ENCODE measurements at places on chromosomes 2 and 18. TPM values are rescaled to one million over a fixed set of nuclear protein-coding genes. Genes with fewer than 3 reads are reported as not detected.

The SERTAD2 gene
- total RNA-seq = 27.3 TPM

DNA sequence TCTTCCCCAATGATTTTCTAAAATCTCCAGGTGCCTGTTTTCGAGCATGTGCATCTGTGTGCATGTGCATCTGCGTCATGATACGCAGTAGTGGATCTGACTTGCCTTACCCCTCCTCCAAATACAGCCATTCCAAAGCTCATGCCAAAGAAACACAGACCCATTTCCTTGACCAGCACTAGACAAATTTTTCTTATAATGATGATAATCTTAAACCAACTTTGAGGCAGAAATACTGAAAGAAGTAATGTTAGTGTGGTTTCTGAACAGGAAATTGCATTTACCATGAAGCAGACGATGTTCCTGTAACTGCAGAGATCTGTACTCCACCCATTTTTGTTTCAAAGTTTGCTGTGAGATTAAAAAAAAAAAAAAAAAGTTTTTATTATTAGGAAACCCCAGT is 25.6 kb downstream of the CYTIP start:
- H3K4me3 ChIP-seq = peak overlapping the region; percentile 79
- no peaks in the 10 kb centered on the region for H3K27me3 ChIP-seq
- no peak for DNase-seq
- H3K4me1 ChIP-seq = peaks cover 89% of the 10 kb centered on the region

The SIGLEC15 gene
- not detected for total RNA-seq

DNA sequence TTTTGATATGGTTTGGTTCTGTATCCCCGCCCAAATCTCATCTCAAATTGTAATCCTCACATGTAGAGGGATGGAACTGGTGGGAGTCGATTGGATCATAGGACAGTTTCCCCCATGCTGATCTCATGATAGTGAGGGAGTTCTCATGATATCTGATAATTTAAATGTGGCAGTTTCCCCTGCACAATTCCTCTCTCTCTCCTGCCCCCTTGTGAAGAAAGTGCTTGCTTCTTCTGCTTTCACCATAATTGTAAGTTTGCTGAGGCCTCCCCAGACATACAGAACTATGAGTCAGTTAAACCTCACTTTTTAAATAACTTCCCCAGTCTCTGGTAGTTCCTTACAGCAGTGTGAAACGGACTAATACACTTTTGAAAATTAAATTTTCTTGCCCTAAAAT is 12.3 kb upstream of the KCNJ3 start:
- DNase-seq = no peak
- no peak overlapping the region for H3K27ac ChIP-seq
- no peaks in the 10 kb centered on the region for H3K4me1 ChIP-seq
- H3K36me3 ChIP-seq = no peaks in the 10 kb centered on the region
- no peak overlapping the region for H3K4me3 ChIP-seq
- H3K27me3 ChIP-seq = no peaks in the 10 kb centered on the region

DNA sequence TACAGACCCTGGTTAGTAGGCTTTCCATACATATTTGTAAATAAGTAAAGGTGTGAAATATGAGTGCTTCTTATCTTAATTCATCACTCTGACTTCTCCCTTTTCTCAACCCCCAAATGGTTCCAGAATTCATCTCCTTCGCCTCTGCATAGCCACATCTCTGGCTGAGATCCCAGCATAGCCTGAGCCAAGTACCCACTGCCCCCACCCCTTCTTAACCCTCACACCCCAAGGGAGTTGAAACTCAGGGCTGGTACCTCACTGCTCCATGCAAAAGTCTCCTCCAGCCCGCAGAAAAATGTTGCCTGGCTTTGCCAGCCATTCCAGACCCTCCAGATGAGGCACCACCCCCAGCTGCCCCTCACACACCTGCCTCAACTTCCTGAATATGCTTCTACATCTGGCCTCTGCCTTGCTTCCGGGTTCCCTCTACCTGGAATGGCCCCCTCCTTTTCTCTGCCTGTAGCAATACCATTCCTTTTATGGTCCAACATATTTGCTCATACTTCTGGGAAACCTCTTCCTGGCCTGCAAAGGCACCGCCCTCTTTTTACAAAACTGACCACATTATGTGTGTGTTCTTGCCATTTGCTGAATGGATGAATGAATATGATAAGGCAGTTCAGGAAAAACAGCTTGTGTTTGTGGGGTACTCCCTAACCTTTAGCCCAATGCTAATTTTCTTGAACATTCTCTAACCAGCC is 112.8 kb downstream of the CELF4 start:
- no peak overlapping the region for H3K27ac ChIP-seq
- H3K4me1 ChIP-seq = no peaks in the 10 kb centered on the region
- no peak for DNase-seq
- H3K36me3 ChIP-seq = no peaks in the 10 kb centered on the region

GRCh38 chr2:224749136-224749535 is 33.0 kb upstream of the CCDC195 start:
- H3K4me3 ChIP-seq = no peak overlapping the region
- H3K27me3 ChIP-seq = peaks cover 8% of the 10 kb centered on the region
- no peak overlapping the region for H3K27ac ChIP-seq
- no peaks in the 10 kb centered on the region for H3K4me1 ChIP-seq

The PTRHD1 gene
- 17.3 TPM for total RNA-seq

- DNase-seq = no peak
- no peaks in the 10 kb centered on the region for H3K27me3 ChIP-seq
- no peak overlapping the region for H3K27ac ChIP-seq
Measured at GRCh38 chr2:191220671-191221070, 24.5 kb upstream of the MYO1B start.

The CYP26B1 gene
- not detected for total RNA-seq

DNA sequence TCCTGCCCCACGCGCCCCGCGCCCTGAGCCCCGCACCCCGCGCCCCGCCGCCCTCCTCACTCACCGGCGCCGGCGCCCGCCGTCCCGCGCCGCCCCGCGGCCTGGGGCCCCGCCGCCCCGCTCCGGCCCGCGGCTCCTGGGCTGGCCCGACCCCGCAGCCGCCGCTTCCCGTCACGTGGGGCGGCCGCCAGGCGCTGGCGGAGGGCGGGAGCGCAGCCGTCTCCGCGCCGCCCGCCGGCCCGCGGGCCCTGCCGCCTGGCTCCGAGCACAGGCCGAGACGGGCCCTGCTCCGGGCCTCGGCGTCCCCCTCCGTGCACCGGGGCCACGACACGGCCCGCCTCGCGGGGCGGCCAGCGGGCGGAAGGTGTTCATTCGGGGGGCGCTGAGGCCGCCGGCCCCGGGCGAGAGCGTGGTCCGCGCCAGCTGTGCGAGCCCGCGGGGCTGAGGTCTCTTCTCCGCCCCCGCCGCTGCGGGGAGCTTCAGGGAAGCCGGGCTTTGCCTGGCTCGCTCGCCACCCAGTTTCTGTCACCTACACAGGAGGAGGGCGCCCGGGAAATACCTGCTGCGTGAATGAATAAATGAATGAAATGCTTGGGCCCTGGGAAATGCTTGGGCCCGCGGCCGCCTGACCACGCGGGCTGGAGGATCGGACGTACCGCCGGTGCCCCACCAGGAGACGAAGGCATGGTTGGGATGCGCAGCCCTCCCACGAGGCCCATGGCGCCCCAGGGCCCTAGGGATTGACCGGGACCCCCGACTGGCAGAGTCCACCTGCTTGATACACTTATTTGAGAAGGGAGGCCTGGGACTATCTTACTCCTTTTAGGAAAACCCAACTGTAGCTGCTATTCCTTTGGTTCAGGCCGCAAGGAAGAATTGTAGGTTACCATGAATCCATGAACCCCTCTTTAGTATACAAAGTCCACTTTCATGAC is at the start of gene TGFBRAP1:
TGFBRAP1 (minus strand) TSS at position 175 of the 935 bp plus-strand sequence. CDS start 21,434 bp downstream, outside the sequence.
- peak within 1 kb of the TSS; percentile 90 for H3K4me3 ChIP-seq
- peaks cover 31% of the 10 kb centered on the region for H3K4me1 ChIP-seq
- DNase-seq = peak; percentile 56
- H3K36me3 ChIP-seq = peaks cover 2% of the 10 kb centered on the region
- H3K27me3 ChIP-seq = no peaks in the 10 kb centered on the region

DNA sequence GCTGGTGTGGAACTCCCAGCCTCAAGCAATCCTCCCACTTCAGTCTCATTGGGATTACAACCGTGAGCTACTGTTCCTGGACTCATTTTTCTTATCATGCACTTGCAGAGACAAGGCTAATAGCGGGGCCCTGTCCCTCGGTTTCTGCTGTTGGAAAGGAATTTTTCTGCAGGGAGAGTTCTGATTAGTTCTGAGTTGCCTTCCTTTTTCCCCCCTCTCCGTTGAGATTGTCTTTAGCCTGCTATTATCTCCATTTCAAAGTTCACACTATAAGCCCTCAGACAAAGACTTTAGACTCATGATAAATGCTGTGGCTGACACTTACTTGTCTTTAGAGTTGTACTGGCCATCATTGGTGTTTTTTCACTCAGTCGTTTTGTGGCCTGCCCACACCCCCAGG is 97.2 kb downstream of the NCOA1 start:
- no peak overlapping the region for H3K4me3 ChIP-seq
- peaks cover 46% of the 10 kb centered on the region for H3K4me1 ChIP-seq
- peaks cover 25% of the 10 kb centered on the region for H3K36me3 ChIP-seq
